Stimulated activated CD8-positive, alpha-beta memory T cell treated with anti-CD3 and anti-CD28 coated beads, Interleukin-7, amount 100 ng/mL, for 1 hour (primary cell): ENCODE measurements at places on chromosomes 2 and 18.

- DNase-seq, result no peak
These were observed 40.2 kb upstream of the WDSUB1 start for GRCh38 chr2:159326569-159327255.

DNA sequence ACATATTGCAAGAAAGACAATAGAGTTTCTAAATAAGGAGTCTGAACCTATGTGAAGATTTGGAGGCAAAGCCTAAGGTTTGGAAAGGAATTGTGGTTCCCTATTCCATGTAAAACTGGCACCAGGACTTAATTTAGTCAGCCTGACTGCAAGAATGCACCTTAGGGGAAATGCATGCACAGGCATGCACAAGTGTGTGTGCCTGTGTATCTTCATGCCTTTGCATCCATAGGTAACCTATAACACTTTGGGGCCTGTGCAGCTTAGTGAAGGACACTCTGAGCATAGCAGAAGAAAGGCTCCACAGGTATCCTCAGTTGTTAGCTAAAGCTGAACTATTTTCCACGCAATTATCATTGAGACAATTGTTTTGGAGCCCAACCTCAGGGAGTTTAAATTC lies 73.4 kb downstream of the RPRM start:
- DNase-seq, result no peak

GRCh38 chr2:40470822-40471813 lies 19.2 kb upstream of the SLC8A1 start:
- DNase-seq, result no peak

- no peak for DNase-seq
These were observed 168.7 kb downstream of the TCF4 start for GRCh38 chr18:55419132-55419946.

DNA sequence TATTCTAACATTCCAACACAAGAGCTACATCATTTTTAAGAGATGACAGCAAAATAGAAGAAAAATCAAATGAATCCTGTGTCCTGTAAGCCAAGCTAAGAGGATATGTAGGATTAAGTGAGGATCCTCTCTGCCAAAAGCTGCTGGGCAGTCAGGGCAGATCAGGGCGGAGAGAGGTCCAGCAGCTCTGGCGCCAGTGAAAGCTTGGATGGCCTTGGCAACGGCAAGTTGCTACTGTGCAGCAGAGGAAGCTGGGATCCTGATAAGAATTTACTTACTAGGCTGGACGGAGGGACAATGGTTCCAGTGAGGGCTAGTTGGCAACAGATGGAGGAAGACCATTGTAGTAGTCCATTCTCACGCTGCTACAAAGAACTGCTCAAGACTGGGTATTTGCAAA lies 391.5 kb downstream of the XIRP2 start:
- no peak for DNase-seq

DNA sequence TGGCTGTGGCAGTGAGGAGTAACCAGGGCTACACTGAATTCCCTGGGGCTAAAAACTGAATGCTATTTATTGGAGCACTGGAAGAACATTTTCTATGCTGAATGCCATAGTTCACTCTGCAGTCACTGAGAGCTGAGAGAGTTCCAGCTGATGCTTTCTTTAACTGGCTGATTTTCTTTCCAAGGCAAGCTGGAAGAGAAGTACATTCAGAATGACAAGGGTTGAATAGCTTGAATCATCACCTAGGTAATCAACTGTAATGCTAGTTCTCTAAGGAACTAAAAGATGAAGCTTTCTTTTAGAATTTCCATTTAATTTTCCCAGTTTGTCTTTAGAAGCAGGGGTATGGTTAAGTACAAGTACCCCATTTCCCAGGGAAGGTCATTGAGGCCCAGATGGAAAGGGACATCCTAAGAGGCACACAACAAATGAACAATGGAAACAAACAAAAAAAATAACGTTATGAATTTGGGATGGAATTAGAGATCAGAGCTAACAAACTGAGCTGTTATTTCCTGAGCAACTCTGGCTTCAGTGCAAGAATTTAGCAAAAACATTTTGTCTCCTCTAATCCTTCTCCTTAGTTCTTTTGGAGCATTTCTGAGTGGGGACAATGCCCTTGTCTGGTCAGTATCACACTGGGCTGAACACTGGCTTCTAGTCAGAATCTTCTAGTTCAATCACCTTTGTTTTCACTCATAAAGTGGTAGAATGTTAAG lies 132.8 kb upstream of the REG3A start:
- DNase-seq, result no peak

DNA sequence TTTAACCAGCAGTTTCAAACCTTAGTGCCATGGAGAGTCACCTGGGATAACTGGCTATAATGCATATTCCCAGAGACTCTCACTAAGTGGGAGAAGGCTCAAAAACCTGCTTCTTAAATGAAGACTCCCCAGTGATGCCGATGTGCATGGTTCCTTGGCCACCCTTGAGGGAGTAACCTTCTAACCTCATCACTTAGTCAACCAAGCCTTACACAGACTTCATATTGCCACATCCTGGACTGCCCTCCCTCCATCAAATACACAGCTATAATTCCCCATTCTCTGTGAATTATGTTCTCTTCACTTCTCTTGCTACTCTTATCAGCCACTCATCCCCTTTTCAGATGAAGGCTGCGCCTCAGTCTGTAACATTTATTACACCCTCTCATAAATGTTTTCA lies 462.9 kb upstream of the RGPD4 start:
- no peak for DNase-seq

DNA sequence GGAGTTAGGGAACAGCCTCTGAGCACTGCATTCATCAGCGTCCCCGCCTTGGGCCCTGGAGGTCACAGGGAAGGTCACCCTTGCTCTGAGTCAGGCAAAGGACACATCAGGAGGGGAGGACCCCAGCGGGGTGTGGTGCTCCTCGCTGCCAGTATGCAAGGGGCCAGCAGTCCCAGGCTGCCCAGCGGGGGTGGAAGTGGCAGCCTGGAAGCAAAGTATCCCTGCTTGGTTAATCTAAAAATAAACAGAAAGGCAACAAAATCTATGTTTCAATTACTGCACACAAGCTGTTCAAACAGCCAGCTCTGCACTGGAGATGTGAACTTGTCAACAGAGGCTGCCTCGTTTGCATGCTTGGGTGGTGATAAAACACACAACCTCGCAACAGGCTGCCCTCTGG lies 164.1 kb downstream of the KLHL29 start:
- DNase-seq, result no peak

- DNase-seq, result no peak
These were observed 105.6 kb upstream of the NDUFV2 start for GRCh38 chr18:8996771-8997432.

DNA sequence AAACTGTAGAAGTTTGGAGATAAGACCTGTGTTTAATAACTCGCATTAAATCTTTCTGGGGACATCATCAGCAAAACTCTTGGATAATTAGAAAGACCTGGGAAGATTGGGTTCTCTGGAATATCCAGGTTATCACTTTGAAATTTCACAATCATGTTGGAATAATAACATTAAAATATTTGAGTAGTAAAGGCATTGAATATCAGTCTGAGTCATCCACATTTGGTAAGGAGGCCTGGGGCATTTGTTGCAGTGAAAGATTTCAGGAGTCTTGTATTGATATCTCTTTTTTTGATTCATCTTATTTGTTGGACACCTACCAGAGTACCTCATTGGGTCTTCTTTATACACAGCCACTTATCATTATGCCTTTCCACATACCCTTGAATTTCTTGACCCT lies 95.9 kb downstream of the EPB41L5 start:
- no peak for DNase-seq

DNA sequence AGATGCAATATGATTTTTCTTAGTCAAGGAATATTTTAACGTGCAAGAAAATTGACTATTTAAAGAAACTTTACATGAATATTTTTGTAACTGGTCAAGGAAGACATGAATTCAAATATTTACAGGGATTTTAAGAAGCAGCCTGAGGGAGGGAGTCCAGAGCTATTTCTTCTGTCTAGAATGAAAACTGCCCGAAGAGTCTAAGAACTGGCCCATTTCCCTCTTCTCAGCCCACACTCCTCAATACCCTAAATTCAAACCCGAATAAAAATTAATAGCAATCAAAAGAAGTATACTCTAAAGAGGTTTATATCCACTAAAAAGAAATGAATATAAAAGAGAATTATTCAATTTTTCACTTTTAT lies 6.5 kb upstream of the NDUFV2 start:
- no peak for DNase-seq

DNA sequence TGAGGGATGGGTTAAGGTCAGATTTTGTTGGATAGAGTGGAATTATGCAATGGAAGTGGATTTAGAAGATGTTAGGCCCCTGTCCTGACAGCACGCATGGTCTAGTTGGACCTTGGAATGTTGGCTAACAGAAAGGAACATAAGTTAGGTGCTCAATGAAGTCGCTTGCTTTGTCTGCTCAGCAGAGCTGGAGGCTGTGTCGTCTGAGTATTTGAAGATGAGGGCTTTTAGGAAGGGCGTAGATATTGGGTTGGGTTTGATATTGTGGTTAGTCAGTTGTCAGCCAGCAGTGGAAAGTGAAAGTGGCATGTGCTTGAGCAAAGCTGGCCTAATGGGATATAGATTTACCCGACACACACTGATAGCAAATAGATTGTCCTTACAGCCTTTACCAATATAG lies 239.3 kb downstream of the PRKCE start:
- DNase-seq, result no peak

GRCh38 chr2:221370857-221371211 lies 201.3 kb downstream of the EPHA4 start:
- no peak for DNase-seq

- no peak for DNase-seq
These were observed 25.2 kb downstream of the TOGARAM2 start for GRCh38 chr2:29006092-29006979.

GRCh38 chr18:42298759-42299675 lies 344.0 kb downstream of the PIK3C3 start:
- peak; percentile 7 for DNase-seq

DNA sequence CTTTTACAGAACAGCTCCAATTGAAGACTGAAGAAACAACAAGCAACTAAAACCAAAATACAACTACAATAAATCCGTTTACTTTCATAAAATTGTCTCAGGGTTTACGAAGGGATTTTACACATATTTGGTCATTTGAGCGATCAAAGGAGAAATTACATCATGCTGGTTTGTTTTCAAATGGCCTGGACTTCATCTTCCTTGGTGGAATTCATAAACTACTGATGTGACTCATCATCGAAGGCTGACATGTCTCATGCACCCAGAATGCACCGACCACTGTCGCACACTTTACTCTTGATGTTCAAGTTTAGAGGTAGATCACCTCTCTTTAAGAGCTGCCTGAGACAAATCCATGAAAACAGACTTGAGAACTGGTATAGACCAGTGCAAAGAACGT lies 25.6 kb upstream of the PMAIP1 start:
- no peak for DNase-seq

DNA sequence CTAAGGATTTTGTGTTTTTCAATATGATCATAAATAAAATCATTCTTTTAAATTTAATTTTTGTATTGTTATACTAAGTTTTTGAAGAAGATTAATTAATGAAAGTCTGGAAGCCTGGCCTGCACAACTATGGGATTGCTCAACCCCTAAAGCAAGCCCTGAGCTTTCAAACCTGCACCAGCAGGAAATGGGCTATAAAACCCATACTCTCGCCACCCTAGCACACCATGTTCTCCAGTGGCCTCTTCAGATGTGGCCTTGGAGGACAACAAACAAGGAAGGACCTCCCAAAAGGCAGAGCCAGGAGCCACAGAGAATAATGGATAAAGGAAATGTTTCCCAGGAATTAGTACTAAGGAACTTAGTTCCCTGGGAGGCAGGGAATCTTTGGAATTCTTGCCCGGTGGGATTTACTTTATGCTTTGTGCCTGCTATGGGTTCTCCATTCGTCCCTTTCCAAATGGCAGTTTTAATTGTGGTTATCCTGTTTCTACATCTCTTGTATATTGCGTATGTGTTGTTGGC lies 212.5 kb downstream of the ZFP36L2 start:
- DNase-seq, result no peak

- no peak for DNase-seq
These were observed 503.6 kb upstream of the REG3G start for GRCh38 chr2:78521938-78522337.

GRCh38 chr2:29562896-29563295 lies 358.5 kb downstream of the ALK start:
- DNase-seq, result no peak

GRCh38 chr18:76433788-76434187 lies 61.3 kb downstream of the ZNF516 start:
- DNase-seq, result no peak

- DNase-seq, result no peak
These were observed 61.8 kb downstream of the EFEMP1 start for GRCh38 chr2:55861733-55862132.
